ENCODE measurements at places on chromosomes 16 and 17.

GRCh38 chr16:4319454-4320421 is 3.9 kb downstream of the GLIS2 start:
- no peak overlapping the region for H3K27ac ChIP-seq
- peaks cover 36% of the 10 kb centered on the region for H3K4me1 ChIP-seq
- no peak for DNase-seq

DNA sequence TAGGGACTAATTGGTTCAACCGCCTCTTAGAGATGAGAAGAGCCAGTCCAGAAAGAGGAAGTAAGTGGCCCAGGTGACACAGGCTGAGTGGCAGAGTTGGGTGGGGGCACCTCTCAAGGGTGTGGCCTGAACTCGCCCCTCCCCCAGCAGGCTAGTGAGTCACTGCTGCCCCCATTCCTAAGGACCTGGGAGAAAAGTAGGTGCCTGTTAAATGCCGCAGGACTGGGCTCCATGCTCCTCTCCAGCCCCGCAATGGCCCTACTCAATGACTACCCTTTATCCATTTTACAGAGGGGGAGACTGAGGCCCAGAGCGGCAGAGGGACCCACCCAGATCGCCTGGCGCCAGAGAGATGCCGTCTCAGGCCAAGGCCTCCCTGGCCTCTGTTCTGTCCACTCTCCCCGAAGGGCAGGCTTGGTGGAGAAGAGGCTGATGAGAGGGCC is 8.1 kb downstream of the TMEM235 start:
- DNase-seq: no peak
- no peaks in the 10 kb centered on the region for H3K36me3 ChIP-seq
- H3K4me1 ChIP-seq: no peaks in the 10 kb centered on the region
- H3K4me3 ChIP-seq: no peak overlapping the region

DNA sequence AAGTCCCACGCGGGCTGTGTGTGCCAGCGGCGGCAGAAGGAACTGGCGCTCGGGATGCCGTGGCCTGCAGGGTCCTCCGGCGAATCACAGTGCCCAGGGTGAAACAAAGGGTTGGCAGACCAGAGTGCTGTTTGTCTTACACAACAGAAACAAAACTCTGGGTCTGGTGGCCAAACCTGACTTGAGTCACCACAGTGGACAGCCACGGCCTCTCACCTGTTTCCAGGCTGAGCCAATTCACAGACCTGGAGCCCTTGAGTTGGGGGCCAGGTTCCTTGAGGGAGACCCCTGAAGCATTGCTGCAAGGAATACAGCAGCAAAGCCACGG is 2.1 kb upstream of the CHMP6 start:
- no peak overlapping the region for H3K4me3 ChIP-seq
- no peaks in the 10 kb centered on the region for H3K36me3 ChIP-seq
- DNase-seq: no peak
- H3K4me1 ChIP-seq: peaks cover 6% of the 10 kb centered on the region

DNA sequence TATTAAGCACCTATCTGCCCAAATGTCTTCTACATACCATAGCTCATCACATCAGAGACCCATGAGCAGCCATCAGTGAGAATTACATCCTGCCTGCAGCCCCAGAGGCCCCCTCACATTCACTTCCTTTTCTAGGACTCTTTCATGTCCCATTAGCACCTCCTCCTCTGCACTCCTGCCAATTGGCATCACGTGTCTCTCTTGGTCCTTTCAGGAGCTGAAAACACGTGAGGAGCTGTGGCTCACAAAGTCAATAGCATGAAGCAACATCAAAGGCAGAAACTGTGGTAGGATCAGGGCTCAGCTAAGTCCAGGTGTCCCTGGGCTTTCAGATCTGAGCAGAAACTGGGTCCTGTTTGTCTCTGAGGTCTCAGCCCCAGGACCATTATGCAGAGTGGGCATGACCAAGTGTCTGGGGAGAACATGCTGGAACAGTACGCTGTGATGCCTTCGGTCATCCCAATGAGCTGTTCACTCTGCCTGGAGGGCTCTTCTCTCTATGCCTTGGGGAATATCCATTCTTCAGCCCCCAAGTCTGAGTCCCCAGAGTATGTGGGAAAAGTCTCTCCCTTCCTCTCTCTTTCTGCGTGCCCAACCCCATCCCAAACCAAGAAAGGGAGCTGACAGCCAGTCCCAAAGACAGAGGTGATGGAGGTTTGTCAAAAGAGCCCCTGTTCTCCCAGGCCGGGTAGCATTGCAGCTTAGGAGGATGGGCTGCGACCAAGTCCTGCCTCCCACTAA is 457.0 kb upstream of the CDH5 start:
- no peaks in the 10 kb centered on the region for H3K36me3 ChIP-seq
- H3K27me3 ChIP-seq: no peaks in the 10 kb centered on the region
- DNase-seq: no peak
- H3K4me1 ChIP-seq: peaks cover 13% of the 10 kb centered on the region
- no peak overlapping the region for H3K4me3 ChIP-seq

GRCh38 chr17:7716901-7717755 is at the start of gene DNAH2:
TSS of gene DNAH2 (plus strand) at chr17:7717744. CDS start at chr17:7719735, 1,991 bp downstream.
- H3K27me3 ChIP-seq: peaks cover 37% of the 10 kb centered on the region
- H3K4me1 ChIP-seq: peaks cover 30% of the 10 kb centered on the region
- H3K36me3 ChIP-seq: no peaks in the 10 kb centered on the region
- no peak within 1 kb of the TSS for H3K27ac ChIP-seq

- no peak overlapping the region for H3K4me3 ChIP-seq
- DNase-seq: no peak
- no peaks in the 10 kb centered on the region for H3K36me3 ChIP-seq
- H3K4me1 ChIP-seq: no peaks in the 10 kb centered on the region
- no peak overlapping the region for H3K27ac ChIP-seq
- no peaks in the 10 kb centered on the region for H3K27me3 ChIP-seq
Observed at GRCh38 chr17:39679521-39680192, 8.2 kb downstream of the PGAP3 start.

DNA sequence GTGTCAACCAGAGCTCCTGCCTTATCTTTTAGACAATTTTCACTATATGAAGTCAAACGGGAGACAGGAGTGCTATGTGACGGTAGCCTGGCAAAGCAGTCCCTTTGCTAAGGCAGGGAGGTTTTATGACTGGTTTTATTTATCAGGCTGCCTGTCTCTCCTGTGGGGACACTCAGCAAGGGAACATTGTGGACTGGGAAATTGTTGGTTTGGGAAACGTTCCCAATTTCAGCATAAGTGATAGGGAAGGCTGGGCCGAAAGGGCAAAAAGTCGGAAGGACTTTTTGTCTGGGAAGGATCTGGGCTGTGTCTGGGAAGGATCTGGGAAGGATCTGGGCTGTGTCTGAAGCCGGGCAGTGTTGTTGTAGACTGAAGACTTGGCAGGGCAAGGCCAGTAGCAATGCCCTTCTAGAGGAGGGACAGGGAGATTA is 211.2 kb downstream of the PARN start:
- no peak for DNase-seq
- no peaks in the 10 kb centered on the region for H3K36me3 ChIP-seq

DNA sequence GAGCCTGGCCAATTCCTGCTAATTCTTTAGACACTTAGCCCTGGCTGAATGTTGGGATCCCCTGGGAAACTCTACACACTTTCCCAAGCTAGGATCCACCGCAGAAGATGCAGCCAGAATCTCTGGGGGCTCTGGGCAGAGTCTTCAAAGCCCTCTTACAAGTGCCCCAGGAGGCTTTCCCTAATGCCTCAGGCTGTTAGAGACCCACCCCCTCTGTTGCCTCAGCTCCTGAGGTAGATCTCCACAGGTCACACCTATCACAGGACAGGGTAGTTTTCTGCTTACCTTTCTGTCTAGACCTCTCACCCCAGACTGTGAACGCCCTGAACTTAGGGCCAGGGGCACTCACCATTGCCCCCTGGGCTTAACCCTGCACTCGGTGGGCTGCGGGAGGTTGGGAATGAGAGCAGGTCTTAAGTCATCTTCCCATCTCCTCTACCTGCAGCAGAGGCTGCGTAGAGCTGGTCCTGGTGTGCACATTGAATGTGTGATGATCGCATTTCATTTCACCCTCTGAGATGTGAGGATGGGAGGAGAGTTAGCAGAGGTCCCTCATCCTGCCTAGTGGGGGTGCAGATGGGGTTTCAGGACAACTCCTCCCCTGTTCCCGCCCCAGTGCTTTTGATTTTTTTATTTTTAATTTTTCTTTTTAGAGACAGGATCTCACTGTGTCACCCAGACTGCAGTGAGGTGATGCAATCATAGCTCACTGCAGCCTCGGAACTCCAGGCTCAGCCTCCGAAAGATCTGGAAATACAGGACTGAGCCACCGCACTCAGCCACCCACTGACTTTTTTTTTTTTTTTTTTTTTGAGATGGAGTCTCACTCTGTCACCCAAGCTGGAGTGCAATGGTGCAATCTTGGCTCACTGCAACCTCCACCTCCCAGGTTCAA is 89.0 kb upstream of the LHX1 start:
- H3K4me3 ChIP-seq: no peak overlapping the region
- H3K36me3 ChIP-seq: no peaks in the 10 kb centered on the region
